Stimulated activated CD8-positive, alpha-beta memory T cell treated with anti-CD3 and anti-CD28 coated beads, Interleukin-2, amount 100 ng/mL, for 48 hours (primary cell): ENCODE measurements at places on chromosomes 6 and 20.

DNA sequence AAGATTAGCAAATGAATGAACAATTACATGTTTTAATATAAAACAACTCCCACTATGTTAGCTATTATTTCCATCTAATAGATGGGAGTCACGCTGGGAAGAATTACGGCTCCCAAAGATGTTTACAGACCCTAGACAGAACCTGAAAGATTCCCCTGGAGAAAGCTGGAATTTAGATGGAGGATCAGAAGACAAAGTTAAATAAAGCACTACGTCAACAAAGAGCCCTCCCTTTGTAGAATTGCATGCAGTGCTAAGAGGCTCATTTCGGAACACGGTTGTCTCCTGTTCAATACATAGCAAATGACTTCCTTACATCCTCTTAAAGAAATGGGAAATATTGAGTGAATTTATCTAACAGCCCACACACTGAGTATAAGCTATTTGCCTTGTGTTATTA lies 328.3 kb downstream of the CBLN4 start:
- DNase-seq: no peak

GRCh38 chr6:44000164-44000842 lies 126.9 kb downstream of the MRPL14 start:
- DNase-seq: peak; percentile 44

GRCh38 chr6:22071270-22072041 lies 225.4 kb downstream of the PRL start:
- DNase-seq: no peak

GRCh38 chr6:2186516-2186915 lies 58.9 kb downstream of the GMDS start:
- DNase-seq: no peak

GRCh38 chr6:72987301-72987700 lies 238.0 kb downstream of the KHDC1L start:
- no peak for DNase-seq

DNA sequence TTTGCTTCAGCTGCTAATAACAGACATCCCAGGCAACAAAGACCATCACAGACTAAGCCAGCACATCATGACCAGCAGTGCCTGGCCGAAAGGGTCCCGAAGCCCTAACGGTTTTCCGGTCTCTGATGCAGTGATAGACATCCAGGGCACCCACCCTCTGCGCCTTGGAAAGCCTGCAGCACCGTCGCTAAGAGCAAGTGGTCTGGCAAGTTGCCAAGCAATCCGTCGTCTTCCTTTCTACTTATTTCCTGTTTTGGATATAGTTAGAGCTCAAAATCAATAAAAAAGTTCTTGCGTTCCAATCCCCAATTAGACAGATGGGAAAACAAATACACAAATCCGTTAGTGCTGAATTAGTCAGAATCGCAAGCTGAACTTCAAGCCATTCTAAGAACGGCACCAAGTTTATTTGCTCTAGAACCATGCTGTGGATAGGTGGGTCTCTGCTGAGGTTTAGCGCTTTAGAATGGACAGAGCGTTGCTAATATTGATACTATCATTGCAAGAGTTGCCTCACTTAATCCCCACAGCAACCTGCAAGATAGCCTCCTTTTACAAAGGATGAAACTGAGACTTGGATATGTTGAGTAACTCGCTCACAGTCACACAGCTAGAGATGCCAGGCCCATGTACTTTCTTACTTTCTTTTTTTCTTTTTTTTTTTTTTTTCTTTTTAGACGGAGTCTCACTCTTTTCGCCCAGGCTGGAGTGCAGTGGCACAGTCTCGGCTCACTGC lies 163.3 kb upstream of the SNX9 start:
- no peak for DNase-seq
